ENCODE measurements at places on chromosomes 16 and 17.

DNA sequence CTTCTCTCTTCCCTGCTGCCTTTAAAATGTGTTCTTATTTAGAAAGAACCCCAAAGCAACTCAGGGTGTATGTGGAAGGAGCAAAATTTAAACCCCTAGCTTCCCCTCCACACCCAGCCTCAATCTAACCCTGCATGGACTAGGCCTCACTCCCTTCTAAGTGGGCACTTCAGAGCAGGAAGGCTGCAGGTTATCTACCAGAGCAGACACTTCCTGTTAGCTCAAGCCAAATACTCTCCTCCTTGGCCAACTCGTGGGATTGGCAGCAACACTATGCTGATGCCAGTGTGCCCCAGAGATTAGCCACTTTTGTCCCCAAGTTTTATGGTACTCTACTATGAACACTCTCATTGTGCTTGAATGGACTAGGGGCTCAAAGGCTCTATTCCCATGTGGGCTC, 35.6 kb downstream of the CCDC42 start:
- no peak for DNase-seq

GRCh38 chr16:84648595-84649510, 542 bp downstream of the KLHL36 start:
- DNase-seq, result no peak

DNA sequence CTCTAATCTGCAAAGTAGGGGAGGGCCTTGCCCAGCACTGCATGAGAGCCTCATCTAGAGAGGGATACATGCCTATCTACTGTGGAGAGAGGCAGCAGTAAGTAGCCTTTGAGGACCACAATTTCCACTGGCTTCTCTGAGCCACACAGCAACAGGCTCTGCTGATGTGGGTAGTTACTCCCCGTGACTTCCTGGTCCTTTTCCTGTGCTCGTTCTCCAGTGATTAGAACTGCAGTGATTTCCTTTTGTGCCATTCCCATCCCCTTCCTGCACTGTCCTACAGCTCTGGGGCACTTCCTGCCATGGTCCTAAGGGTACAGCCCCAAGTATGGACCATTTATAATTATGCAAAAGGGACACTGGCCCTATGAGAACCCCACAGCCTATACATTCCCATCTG, 3.0 kb downstream of the PLSCR3 start:
- no peak for DNase-seq

GRCh38 chr16:77033516-77033915, 157.5 kb upstream of the MON1B start:
- DNase-seq, result no peak

GRCh38 chr16:69725480-69726312, 664 bp downstream of the NQO1 start:
- DNase-seq, result peak; percentile 19

GRCh38 chr16:11251525-11252481, 4.2 kb downstream of the SOCS1 start:
- DNase-seq, result peak; percentile 59

GRCh38 chr16:79303959-79304387, 296.6 kb downstream of the MAF start:
- no peak for DNase-seq
